ENCODE measurements at places on chromosomes 13 and 19. TPM values are rescaled to one million over a fixed set of nuclear protein-coding genes. Genes with fewer than 3 reads are reported as not detected.

The MEDAG gene
- 0.09 TPM for total RNA-seq

The ARL11 gene
- total RNA-seq: 0.65 TPM

The ATXN8OS gene
- not detected for total RNA-seq

GRCh38 chr19:29574510-29574909 is 31.6 kb upstream of the POP4 start:
- H3K4me3 ChIP-seq: no peak overlapping the region
- H3K36me3 ChIP-seq: no peaks in the 10 kb centered on the region
- H3K27ac ChIP-seq: no peak overlapping the region
- H3K4me1 ChIP-seq: peaks cover 28% of the 10 kb centered on the region

DNA sequence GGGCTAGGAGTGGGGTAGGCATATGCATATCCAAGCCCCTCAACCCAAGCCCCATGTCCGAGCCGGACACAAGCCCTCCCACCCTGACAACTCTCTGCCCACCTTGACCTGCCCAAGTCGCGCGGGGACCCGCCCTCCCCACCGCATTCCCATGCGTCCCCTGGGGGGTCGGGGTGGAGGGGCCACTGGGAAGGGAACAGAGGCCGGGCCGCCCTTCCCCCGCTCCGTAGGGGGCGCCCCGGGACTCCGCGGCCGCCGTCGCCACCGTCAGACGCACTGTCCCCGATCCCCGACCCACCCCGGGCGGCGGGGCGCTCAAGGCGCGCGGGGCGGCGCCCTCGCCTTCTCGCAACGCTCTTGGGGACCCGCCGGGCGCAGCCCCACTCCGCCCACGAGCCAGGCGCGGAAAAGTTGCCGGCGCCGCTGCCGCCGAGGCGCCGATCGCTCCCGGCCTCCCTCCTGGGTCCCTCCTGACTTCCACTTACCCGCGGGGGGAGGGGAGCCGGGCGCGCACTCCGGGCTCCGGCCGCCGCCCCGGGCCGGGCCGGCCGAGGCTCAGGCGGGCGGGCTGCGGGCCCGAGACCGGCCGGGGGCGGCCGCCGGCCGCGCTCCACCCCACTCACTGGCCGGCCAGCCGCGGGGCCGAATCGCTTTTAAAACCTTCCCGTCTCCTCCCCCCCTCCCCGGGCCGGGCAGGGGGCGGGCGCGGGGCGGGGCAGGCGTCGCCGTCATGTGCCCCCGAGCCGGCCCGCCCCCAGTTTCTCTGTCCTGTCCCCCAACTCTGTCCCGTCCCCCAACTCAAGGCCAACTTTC is 34.4 kb upstream of the NANOS3 start:
- peaks cover 7% of the 10 kb centered on the region for H3K36me3 ChIP-seq
- no peaks in the 10 kb centered on the region for H3K27me3 ChIP-seq
- peak overlapping the region; percentile 96 for H3K4me3 ChIP-seq
- peak; percentile 83 for DNase-seq

The INTS6 gene
- 94.5 TPM for total RNA-seq

GRCh38 chr13:113672002-113672651 is 5.1 kb downstream of the GRK1 start:
- peaks cover 2% of the 10 kb centered on the region for H3K36me3 ChIP-seq
- H3K27me3 ChIP-seq: no peaks in the 10 kb centered on the region
- no peaks in the 10 kb centered on the region for H3K4me1 ChIP-seq
- DNase-seq: no peak
- peak overlapping the region; percentile 0 for H3K27ac ChIP-seq

The OXGR1 gene
- total RNA-seq: not detected

GRCh38 chr13:101455863-101456262 is 3.4 kb downstream of the ITGBL1 start:
- H3K27ac ChIP-seq: no peak overlapping the region
- H3K4me3 ChIP-seq: no peak overlapping the region
- no peak for DNase-seq
- H3K36me3 ChIP-seq: no peaks in the 10 kb centered on the region
- H3K27me3 ChIP-seq: peaks cover 19% of the 10 kb centered on the region

DNA sequence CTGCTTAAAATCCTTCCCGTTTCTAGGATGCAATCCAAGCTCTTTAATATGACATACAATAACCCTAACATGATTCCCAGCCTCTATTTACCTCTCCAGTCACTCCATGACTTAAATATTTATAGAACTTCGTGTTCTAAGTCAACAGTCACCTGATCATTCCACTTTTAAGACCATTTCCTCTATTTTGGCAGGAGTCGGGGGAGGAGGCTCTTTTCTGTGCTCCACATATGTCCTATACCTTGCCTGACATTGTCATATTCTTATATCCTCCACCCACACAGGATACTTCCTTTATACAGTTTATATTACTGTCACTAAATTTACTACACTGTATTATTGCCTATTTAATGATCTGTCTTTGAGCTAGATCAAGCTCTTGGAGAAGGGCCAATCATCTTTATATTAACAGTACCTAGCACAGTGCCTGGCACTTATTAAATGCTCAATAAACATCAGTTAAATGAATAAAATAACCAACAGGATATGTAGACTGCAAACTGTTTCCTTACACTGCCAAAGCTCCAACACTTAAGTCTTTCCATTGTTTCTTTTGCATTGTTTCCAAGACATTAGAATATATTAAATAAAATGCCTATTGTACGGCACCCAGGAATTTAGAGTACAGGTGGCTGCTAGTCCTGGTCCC is 2.7 kb downstream of the ARGLU1 start:
- H3K27me3 ChIP-seq: no peaks in the 10 kb centered on the region
- H3K36me3 ChIP-seq: peaks cover 9% of the 10 kb centered on the region
- H3K4me3 ChIP-seq: peak overlapping the region; percentile 99
- H3K4me1 ChIP-seq: peaks cover 83% of the 10 kb centered on the region
- H3K27ac ChIP-seq: peak overlapping the region; percentile 79

The SKA3 gene
- total RNA-seq: 34.6 TPM

DNA sequence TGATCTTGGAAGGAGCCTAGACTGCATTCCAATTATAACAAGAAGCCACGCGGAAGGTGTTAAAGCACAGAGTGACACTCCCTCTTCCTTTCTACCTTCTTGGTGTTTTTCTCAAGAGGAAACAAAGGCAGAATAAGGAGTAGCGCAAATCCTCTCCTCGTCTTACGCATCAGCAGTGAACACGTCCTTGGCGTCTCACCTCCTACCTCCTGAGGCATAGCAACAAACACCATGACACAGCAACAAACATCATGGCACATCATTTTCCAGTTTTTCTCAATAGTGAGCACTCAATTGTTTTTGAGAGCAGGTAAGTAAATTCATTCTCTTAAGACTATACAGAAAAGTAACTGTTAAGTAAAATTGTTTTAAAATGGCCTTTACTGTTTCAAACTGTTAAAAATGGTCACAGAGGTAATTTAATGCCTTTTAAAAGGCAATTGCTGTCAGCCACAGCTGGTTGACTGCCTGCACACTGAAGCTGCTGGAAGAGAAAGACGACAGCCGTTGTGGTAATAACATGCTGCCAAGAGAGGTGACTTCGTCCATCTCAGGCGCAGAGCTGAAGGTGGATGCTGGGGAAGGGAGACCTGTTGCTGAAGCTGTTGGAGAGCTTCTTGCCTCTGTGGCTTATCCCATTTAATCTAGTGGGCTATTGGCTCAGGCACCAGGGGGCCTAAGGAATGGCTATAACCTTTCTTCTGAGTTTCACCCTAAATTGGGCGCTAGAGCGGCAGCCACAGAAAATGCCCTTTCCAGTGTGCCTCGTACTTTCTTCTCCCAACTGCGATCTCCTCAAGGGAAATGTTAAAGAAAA is 703.7 kb downstream of the UQCRFS1 start:
- H3K4me3 ChIP-seq: no peak overlapping the region
- no peaks in the 10 kb centered on the region for H3K36me3 ChIP-seq
- DNase-seq: no peak

Data from activated T-cell treated with anti-CD3 and anti-CD28 coated beads, Interleukin-2, amount 50 U/mL, for 72 hours (primary cell).